ENCODE measurements at places on chromosomes 11 and 22.
A peak's percentile ranks its signal among the peaks of the same experiment; 100 is the strongest.

DNA sequence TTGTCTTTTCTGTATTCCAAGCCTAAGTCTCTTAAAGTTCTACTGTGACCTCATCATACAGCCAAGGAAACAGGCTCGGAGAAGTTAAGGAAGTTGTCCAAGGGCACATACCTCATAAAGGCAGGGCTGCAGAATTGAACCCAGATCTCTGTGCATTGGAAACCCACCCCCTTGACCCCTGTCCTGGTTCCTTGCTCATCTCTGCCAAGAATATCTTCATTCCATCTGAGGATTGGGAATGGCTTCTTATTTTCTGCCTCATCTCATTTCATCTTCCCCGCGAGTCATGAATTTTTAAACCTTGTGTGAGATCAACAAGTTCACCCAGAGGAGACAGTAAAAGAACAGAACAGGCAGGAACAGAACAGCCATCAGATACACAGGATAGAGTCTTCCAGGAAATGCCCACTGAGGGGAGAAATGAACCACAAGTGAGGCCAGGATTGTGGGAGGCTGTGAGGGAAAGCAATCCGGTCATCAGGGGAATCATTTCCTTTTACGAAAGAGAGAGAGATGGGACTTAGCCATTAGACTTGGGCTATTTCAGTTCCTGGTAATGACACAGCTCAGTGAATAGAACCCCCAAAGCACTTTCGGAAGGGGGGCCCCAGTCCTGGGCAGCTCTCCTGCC lies 34.4 kb upstream of the LRRC10B start:
- no peak for DNase-seq

DNA sequence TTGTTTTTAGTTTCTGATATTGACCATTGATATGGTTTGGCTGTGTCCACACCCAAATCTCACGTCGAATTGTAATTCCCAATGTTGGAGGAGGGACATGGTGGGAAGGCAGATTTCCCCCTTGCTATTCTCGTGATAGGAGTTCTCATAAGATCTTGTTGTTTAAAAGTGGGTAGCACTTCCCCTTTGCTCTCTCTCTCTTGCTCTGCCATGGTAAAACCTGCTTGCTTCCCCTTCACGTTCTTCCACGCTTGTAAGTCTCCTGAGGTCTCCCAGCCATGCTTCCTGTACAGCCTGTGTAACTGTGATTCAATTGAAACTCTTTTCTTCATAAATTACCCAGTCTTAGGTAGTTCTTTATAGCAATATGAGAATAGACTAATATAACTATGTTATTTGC lies 203.6 kb upstream of the CHORDC1 start:
- DNase-seq: no peak

DNA sequence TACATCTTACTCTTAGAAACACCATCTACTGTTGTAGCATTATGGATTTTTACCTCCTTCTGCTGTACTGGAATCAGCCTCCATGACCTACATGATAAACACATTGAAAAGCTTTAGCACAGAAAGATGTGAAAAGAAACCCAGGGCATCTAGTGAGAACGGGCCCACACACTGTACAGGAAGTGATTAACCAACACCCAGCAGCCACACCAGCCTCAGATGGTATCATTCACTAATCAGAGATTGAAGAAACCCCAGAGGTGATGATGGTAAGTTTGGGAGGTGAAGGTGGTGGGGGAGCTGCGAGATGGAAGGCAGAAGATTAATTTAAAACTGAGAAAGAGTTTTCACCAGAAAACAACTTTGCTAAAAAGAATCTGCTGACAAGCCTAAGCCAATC lies 46.1 kb downstream of the RASSF10 start:
- no peak for DNase-seq

GRCh38 chr11:106988151-106989077 lies 29.9 kb downstream of the GUCY1A2 start:
- DNase-seq: no peak

- DNase-seq: no peak
Observed at GRCh38 chr11:132140056-132140455, 769.6 kb downstream of the NTM start.

- no peak for DNase-seq
Observed at GRCh38 chr11:36000616-36001190, 56.8 kb downstream of the LDLRAD3 start.

DNA sequence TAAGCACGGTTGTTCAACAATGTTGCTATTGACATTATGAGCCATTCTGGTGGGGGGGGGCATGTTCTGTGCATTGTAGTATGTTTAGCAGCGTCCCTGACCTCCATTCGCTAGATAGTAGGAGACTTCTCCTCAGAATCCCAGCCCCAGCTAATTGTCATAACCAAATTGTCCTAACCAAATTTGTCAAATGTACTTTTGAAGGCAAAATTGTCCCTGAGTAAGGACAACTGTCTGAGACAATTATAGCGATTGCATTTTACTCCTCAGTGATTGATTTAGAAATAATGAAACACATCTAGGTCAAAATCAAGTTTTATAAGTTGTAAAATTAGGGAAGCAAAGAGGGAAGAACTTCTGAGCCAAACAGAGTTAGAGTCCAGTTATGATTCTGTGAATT lies 541.8 kb upstream of the CHORDC1 start:
- no peak for DNase-seq

DNA sequence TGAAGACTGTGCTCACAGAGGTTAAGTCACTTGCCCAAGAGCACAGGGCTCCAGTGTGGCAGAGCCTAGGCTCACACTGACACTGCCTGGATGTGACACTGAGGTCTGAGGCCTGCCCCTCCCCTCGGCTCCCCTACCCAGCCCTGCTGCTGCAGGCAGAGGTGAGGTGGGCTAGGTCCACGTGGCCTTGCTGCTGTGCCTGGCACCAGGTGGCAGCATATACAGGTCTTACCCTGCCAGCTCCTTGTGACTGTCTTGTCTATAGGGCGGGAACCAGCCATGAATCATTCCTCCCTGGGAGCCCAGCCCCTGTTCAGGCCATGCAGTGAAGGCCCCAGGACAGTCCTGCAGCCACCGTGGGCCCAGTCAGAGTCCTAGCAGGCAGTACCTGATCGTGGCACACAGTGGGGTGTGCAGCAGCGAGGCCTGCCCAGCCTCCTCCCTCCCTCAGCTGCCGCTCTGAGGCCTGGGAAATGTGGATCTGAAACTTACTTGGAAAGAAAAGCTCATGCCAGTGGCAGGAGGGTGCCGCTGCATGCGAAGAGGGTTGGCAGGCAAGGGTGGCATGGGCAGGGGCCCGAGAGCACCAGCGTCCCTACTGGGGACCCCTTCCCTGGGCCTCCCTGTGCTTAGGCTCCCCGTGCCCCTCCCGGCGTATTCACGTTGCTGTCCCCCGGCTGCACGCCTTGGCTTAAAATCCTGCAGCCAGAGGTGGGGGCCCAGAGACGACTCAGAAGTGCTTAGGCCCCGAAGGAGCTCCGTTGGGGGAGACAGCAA lies 1.2 kb upstream of the CERK start:
- peak; percentile 60 for DNase-seq

GRCh38 chr11:121159741-121160140 lies 58.7 kb downstream of the TECTA start:
- DNase-seq: no peak

GRCh38 chr22:30556388-30556787 lies 9.8 kb upstream of the SEC14L6 start:
- DNase-seq: no peak

GRCh38 chr22:44702479-44703198 lies 635 bp downstream of the PRR5 start:
- no peak for DNase-seq

GRCh38 chr11:10628508-10629236 lies 60.2 kb upstream of the LYVE1 start:
- DNase-seq: no peak

- DNase-seq: no peak
Observed at GRCh38 chr22:41534219-41534618, 10.1 kb downstream of the POLR3H start.

GRCh38 chr11:65498977-65499712 lies at the start of gene MALAT1:
MALAT1 (plus strand) TSS chr11:65499045.
- DNase-seq: peak; percentile 94

DNA sequence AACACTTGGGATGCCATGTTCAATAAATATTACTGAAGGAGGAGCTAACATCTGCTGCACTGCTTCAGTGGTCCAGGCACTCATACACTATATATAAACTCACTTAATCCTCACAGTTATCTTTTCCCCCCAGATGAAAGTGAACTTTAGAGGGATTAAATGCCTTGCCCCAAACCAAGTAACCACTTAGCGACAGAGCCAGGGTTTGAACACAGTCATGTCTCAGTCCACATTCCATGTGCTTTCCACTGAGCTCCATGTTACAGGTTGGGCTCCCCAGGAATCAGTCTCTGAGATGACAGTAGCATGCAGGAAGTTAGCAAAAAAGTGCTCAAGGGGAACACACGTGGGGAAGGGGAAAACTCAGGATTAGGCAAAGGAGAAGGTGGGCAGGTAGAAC lies 59.3 kb downstream of the ENDOD1 start:
- DNase-seq: no peak

DNA sequence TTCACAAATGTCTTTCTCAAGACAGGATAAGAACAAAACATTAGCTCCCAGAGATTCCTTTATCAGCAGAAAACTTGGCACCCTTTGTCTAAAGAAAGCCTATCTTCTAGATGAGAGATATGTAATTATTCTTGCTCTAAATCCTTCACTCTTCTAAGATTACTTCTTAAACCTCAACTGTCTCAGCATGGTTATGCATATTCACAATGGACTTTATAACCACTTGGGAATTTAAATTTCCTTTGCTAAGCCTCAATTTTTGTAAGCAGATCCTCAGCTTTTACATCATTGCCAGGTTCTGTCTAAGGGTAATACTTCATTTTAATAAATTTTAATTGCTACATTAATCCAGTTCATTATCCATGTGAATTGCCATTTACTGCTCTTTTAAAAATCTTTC lies 433.6 kb upstream of the DDI1 start:
- DNase-seq: no peak

GRCh38 chr11:15107730-15108515 lies 6.8 kb upstream of the INSC start:
- DNase-seq: no peak

DNA sequence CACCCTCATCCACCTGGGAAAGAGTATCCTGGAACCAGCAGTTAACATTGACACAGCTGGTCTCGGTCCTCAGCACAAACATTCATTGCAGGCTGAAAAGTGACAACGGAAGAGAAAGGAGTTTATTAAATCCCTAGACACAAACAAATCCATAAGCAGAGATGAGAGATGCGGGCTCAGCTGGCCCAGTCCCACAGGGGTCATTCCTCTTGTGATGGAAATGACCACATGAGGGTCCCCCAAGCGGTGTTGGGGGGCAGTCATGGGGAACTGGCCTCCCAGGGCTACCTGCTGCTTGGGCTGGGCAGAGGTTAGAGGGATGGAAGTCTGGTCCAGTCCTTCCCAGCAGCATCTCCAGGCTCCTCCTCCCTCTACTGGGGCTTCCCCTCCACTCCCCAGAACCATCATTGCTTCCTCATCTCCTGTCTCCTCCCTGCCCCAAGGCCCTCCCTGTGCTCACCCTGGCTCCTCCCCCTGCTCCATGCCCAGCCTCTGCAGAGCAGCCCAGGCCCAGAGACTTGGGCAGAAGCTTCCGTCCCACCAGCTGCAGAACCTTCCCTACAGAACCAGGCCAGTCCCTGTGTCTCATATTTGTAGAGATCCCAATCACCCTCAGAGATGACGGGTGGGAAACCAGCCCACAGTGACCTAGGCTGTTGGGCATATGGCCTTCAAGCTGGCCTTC lies 5.4 kb upstream of the IGLL5 start:
- DNase-seq: no peak

DNA sequence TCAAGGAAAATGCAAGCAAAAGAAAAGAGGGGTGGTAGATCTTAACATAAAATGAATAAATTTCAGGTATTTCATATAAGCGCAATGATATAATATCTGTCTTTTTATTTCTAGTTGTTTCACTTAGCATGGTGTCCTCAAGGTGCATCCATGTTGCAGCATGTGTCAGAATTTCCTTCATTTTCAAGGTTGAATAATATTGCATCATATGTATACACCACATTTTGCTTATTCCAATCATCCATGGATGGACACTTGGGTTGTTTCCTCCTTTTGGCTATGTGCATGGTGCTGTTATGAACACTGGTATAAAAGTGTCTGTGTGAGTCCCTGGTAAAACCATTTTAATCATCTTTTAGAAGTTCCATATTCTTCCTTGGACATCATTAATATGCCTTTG lies 7.0 kb upstream of the KDM4F start:
- DNase-seq: no peak

DNA sequence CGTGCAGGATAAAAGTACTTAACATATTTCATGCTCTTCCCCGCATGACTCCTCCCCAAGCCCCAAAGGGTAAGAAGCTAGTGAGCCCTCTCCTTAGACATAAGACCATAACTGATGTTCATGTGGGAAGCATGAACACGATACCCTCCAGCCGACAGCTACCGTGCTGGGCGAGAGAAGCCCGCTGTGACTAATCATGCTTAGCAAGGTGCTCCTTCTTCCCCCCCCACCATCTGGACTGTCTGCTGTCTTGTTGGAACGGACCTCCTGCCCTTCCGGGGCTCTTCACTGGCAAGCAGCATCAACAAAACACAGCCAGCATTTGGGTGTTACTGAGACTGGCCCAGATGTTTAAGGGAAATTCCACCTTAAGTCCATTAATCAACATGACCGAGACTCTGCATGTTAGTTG lies 200.6 kb downstream of the DBX1 start:
- no peak for DNase-seq

DNA sequence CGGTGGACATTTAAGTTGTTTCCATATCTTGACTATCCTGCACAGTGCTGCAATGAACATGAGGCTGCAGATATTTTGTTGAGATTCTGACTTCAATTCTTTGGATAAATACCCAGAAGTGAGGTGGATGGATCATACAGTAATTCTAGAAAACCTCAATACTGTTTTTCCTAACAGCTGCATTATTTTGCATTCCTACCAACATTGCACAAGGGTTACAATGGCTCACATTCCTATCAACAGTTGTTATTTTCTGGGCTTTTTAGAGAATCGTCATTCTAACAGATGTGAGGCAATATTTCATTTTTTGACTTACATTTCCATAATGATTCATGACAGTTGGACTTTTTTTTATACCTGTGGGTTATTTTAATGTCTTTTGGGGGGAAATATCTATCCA lies 716.9 kb upstream of the ANO3 start:
- no peak for DNase-seq

- DNase-seq: no peak
Observed at GRCh38 chr11:131370901-131371790, 731 bp downstream of the NTM start.

GRCh38 chr22:48262596-48263430 lies 1500.4 kb downstream of the TBC1D22A start:
- DNase-seq: no peak

Measured in CD8-positive, alpha-beta T cell (primary cell).